ENCODE measurements at places on chromosomes 5 and 9.

- no peak for DNase-seq
Measured at GRCh38 chr5:52073993-52074689, 690.9 kb downstream of the ISL1 start.

DNA sequence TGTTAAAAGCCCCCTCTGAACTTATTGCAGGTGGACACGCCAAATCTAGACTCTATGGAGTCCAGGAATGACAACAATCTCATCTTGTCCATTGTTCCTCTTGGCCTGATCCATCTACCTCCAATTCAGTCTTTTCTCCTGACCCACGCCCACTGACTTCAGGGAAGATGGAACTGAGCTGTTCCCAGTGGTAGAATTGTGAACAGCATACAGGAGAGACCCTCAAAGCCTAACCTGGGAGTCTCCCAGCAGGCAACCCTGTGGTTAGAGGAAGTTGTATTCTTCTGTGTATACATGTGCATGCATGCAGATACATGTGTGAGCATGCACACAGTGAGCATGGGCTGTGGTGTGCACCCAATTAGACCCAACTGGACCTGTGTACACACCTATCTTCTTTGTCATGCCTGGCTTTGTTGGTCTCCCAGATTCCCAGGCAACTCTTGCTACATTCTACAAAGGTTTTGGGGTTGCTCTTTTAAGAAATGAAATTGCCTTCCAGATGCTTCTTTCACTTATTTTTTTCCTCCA, 286.0 kb downstream of the ZSWIM6 start:
- no peak for DNase-seq

DNA sequence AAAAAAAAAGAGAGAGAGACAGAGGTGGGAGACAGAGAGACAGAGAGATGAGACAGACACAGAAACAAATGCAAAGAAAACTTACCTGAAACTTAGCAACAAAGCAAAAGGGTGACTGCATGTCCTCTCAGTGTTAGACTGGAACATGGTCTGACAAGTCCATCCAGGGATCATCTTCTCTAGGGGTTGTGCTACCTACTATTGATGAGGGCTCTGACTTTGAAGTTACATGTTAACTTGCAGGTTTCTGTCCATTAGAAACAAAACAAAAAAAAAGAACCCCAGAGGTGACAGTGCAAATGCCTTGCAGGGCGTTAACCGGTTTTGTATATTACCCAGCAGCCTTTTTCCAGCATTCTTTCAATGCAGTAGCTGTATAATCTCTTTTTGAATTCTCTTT, 13.6 kb upstream of the SPARC start:
- DNase-seq: no peak

- no peak for DNase-seq
Measured at GRCh38 chr5:9781275-9781674, 151.1 kb upstream of the TAS2R1 start.

GRCh38 chr9:17776735-17777134, 197.9 kb downstream of the SH3GL2 start:
- no peak for DNase-seq

DNA sequence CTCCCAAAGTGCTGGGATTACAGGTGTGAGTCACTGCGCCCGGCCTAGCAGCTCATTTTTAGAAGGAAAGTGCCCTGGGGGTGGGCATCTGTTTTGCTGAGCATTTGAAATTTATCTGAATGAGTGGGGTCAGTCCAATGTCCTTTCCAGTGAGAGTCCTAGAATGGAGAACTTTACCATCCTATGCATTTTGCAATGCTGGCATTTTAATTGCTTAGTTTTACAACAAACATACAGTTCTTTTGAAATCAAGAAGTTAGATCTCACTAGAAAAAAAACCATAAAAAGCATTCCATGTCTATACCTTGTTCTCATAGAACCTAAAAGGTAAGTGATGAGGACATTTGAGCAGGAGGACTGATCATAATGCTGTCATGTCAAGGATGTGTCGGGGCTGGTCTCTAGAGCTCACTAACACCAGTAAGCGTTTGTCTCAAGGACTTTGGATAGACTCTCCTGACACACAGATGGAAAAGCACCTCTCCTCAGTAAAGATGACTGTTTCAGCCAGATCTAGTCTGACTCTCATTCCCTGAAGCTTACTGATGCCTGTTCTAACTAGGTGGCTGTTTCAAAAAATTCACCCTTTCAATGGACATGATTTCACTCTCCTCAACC, 83.9 kb downstream of the DCP2 start:
- no peak for DNase-seq

DNA sequence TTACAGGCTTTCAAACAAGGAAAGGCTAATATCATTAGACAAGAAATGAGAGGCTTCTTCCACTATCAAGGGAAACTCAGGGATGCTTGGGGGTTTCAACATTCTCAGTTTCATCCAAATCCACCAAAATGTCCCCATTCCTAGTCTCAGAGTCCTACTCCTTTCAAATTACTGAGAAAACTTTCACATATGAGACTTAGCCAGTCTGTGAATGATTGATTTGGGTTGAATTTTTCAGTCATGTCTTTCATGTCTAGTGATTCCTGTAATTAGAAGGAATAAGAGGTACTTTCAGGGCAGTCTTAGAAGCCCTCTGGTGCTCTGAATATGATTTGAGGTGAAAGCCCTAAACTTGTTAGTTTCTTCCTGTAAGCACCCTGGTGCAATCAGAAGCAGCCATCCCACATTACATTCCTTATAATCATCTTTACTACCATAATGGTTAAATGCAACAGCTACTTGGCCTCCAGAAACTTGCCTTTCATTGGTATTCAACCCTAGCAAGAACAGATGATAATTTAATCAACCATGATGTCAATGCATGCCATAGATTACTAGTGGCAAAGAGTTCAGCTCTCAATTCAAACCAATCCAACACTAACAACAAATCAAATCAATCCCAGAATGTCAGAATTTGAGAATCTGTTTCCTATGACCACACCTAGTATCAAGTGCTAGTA, 50.7 kb upstream of the RIC1 start:
- DNase-seq: no peak

DNA sequence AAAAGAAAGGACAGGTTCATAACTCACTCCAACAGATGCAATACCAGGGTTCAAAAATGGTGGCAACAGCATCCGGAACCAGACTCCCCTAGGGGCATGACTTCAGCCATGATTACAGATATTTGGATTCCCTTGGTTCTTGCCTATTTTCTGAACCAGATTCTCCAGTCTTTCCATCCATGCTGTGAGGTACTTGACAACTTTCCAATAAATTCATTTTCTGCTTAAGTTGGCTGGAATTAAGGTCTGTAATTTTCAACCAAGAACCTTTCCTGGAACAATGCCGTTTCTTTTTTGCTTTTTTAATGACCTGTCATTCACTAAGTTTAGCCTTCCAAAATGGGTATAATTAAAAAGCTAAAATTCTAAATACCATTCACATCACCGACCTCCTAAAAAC, 52.2 kb downstream of the SCAI start:
- DNase-seq: no peak

- no peak for DNase-seq
Measured at GRCh38 chr9:68775003-68775730, 70.1 kb downstream of the PIP5K1B start.

- DNase-seq: no peak
Measured at GRCh38 chr5:95619096-95619495, 791 bp upstream of the GPR150 start.

DNA sequence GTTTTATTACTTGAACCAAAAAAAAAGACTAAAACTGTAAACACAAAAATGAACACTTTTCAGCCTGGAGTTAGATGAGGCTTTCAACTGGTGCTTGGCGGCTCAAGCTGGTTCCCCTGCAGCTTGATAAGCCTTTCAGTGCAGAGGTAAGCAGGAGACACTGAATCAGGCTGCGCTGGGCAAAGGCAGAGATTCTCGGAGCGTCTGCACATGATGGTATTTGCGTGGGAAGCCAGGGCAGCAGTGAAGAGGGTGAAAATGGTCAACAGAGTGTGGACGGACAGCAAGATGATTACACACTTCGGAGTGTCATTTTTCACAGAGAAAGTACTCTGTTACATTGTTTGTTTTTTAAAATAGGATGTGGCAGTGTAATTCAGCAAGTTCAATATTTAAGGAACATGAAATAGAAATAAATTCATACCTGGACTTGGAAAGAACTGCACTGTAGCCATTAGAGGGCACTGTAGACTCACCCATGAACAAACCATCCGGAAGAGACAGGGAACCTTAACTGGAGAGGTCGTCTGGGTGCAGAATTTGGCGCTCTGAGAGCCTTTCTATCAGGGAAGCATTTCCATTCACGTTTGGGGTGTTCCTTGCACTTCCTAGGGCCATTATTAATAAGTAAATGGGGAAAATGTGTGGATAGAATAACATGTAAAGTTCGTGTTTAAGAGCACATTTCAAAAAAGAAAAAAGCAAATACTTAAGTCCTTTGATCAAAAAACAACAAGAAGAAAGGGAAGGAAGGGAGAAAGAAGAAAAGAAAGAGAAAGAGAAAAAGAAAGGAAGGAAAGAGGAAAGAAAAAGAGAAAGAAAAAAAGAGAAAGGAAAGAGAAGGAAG, 69.8 kb downstream of the ICE1 start:
- no peak for DNase-seq

GRCh38 chr9:4022435-4023067, 277.3 kb downstream of the GLIS3 start:
- no peak for DNase-seq

GRCh38 chr9:112041536-112042243, 133.4 kb downstream of the SUSD1 start:
- no peak for DNase-seq

GRCh38 chr5:56729488-56729887, 85.9 kb upstream of the MAP3K1 start:
- DNase-seq: no peak

GRCh38 chr9:108836781-108837180, 19.0 kb downstream of the ACTL7B start:
- no peak for DNase-seq

- DNase-seq: no peak
Measured at GRCh38 chr5:7398596-7399280, 2.8 kb downstream of the ADCY2 start.

DNA sequence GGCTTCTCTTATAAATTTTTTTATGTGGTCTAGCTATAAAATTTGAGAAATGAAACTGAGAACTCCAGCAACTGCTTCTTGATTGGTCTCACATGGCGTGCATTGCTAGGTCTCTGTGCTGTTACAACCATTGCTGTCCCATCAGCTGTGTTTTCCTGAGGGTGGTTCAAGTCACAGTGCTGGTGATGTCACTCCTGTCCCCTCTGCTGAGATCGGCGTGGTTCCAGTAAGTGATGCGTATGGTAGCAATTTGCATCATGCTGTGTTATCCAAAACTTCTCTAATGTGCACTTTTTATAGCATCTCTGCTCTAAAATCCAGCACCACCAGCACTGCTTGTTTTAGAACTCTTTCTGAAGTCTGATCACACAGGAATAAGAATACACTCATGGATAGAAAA, 112.6 kb upstream of the ZNF608 start:
- no peak for DNase-seq

- DNase-seq: no peak
Measured at GRCh38 chr9:117784996-117785395, 80.8 kb downstream of the TLR4 start.

GRCh38 chr5:153551537-153552079, 61.1 kb downstream of the GRIA1 start:
- DNase-seq: no peak

DNA sequence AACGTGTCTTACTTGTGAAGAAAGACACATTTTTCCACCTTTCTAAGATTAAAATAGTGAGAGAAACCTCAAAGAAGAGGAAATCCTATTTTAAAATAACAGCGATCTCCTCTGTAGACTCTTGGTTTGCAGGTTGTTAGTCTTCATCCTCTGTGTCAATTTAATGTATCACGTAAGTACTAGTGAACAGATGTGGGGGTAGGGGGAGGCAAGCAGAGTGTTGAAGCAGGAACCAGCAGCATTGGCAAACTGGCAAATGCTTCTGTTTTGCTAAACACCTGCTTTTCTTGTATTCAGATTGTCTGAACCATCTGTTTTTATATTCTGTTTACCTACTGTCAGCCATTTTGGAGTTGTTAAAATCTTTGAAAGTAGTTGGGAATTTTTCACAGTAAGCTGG, 159.3 kb upstream of the TLX3 start:
- no peak for DNase-seq

DNA sequence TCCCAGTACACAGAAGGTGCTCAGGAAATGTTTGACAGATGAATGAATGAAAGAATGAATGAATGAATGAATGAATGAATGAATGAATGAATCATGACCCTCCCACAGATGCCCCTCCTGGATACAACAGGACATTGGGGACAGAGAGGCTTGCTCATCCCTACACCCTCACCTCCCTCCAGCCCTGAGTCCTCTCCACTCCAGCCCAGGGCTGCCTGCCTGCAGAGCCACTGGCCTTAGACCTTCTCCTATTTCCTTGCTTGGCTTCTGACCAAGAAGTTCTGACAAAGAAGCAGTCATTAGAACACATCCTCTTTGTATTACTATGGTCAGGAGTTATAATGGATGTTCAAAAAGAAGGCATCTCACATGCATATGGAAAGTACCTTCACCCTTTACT, 240.7 kb upstream of the DAPK1 start:
- DNase-seq: no peak

DNA sequence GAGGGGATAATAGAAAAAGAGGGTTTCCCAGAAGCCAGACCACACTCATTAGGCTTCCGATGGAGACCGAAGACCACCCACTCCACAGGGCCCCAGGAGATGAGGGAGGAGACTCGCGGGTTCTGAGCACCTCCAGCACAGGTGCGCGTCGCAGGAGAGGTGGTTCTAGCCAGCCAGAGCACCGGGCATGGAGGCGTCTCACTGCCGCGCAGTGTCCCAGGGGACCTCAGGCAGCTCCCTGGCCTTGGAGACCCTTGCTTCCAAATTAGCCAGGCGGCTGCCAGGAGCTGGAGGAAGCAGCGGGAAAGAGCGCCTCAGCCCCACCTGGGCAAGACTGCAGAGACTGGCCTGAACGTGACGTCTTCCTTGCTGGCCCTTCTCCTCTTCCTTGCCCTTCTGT, 115.4 kb upstream of the FBXL7 start:
- no peak for DNase-seq

DNA sequence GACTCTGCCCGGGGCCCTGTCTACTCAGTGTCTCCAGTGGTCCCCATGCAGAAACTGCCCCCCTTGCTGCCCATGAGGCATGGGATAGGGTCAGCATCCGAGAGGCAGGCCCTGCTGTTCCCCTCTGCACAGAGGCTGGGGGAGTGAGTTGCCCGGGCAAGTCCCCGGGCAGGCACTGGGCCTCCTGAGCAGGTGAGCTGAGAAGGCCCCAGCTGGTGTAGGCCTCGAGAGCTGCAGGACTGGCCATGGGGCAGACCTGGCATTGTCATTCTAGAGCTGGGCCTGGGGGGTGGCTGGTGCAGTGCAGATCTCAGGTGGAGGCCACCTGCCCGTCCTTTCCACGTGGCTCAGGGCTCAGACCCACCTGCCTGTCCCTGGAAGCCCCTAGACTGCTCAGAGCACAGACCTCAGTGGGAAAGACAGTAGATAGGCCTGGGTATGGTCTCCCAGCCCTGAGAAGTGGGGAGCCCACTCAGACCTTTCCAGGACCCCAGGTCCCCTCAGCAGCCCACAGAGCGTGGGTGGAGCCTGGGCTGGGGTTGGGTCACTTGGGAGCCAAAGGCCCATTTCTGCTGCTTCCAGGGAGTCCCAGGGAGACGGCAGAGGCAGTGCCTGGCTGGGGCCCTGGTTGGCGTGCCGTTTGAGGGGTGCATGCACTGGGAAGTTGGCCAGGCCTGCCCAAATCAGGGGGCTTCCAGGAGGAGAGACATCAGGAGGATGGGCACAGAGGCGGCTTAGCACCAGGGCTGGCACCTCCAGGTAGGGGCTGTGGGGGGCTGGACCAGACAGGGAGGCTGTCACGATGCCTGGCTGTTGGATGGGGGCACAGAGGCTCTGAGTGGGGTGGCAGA, 4.8 kb upstream of the NOTCH1 start:
- DNase-seq: no peak
